ENCODE measurements at places on chromosomes 2 and 18.
A peak's percentile ranks its signal among the peaks of the same experiment; 100 is the strongest.

GRCh38 chr2:98545591-98545990, 62.7 kb downstream of the COA5 start:
- DNase-seq: no peak

DNA sequence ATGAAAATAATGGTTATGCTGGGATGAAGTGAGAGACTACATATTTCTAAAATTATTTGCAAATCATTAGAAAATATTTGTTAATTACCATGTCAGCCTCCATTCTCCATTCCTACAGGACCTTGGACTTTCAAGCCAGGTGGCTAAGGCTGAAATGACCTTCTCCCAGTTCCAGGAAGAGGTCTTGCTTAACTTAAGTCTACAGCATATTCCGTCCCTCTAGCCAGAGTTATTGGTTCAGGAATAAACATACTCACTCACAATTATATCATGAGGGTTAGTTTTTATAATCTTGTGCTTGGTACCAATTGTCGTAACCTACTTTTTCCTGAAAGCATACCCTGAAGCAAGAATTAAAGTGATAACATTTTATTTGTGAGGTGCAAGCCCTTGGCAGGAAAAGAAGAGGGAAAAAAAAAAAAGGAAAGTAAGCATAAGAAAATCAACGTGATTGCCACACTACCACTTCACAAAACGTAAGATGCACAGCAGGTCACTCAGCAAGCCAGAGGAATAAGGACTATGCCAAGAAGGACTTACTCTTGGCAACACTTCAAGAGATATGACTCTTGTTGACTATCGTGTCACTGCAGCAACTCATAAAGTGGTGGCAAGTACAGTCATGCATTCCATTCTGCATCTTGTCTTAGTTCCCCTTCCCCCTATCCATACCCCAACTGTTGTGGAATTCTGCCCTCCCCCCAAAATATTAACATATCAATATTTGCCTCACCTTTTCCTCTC, 479.1 kb downstream of the MBD2 start:
- no peak for DNase-seq

DNA sequence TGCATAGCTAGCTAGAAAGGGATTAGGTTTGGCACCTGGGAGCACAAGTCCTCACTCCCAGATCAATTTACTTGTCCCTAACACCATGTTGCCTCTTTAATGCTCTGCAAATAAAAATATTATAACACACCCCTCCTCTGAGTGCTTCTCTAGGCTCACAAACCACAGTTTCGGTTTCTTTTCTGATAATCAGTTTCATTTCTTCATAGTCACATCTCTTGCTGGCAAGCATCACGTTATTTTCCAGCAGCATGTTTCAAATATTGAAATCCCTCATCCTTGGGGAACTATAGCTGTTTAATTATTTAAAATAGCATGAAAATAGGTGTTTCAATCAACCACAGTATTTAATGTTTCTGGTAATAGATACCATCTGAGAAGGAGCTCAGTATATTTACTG, 13.9 kb upstream of the SMCHD1 start:
- no peak for DNase-seq

DNA sequence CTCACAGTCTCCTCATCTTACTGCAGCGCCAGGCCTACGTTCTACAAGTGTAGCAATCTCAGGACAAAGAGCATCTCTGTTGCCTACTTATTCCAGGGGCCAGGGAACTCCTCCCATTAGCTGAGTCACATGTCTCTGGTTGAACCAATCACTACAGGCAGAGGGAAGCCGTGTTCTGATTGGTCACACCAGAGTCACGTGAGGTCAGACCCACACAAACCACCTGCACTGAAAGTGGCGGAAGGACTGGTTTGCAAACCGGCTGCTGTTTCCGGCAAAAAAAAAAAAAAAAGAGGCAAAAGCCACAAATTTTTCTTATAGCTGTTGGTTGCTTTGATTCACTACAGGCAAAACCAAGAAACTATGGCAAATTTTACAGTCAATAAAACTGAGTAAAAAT, 21.9 kb upstream of the USP14 start:
- peak; percentile 61 for DNase-seq

DNA sequence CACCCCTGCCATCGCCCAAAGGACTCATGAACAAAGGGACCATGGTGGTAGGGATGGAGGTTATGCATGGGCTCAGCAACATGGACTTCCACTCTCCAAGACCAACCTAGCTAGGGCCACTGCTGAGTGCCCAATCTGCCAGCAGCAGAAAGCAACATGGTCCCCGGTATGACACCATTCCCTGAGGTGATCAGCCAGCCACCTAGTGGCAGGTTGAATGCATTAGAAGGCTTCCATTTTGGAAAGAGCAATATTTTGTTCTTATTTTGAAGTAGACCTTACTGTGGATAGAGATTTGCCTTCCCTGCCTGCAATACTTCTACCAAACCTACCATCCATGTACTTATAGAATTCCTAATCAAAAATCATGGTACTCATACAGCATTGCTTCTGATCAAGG, 99.8 kb downstream of the METTL4 start:
- no peak for DNase-seq
